ENCODE measurements at places on chromosomes 16 and 17.

DNA sequence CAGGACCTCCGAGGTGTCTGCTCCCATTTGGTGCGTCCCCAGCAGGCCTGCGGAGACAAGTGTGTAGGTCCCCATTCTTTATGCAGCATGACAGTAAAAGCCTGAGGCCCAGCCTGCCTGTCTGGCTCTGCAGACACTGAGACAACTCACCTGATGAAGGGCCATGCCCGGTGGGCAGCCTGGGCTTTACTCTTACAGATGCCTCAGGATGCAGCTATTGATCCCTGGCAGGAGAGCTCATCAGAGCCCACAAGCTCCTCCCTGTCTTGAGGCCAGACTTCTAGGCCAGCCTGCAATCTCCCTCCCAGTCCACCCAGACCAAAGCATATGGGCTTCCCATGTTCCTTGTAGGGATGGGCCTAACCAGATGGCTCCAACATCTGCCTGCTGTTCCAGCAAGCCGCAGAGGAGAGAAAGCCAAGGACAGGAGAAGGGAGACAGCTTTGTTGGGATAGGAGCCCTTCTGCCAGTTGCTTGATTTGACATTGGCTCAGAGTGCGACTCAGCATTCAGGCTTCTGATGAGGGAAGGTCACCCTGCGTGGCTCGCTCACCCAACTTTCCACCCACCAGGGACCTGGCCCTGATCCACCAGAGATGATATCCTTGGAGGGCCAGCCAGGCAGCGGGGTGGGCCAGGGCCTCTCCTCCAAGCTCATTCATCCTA, 87.5 kb downstream of the SOCS1 start:
- DNase-seq = no peak

DNA sequence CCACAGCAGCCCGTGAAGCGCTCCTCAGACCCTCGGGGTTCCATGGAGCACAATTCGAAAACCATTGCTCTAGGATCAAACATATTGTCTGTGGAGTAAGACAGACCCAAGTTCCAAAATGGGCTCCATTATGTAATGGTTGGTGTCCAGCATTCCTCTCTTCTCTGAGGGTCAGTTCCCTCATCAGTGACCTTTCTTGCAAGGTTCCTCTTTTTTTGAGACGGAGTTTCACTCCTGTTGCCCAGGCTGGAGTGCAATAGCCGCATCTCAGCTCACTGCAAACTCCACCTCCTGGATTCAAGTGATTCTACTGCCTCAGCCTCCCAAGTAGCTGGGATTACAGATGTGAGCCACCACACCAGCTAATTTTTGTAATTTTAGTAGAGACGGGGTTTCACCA, 28.4 kb downstream of the PLXDC1 start:
- DNase-seq = no peak

GRCh38 chr17:82907797-82908542, 68.1 kb upstream of the ZNF750 start:
- DNase-seq = no peak

DNA sequence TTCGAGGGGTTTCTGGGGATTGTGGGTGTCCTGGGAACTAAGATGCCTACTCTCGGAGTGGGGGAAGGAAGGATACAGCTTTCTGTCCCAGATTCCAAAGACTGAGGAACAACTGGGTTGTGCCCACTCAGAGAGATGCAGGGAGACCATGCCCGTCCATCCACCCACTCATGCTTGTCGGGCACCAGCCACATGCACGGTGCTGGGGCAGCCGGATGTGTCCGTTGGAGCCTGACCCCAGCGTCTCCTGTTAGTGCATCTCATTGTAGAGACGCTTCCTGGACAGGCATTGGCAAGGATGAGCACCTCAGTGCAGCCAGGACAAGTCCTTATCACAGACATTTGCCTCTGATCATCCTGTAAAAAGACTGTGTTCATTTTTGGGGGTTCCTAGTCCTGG, 58.1 kb downstream of the METRNL start:
- DNase-seq = no peak

DNA sequence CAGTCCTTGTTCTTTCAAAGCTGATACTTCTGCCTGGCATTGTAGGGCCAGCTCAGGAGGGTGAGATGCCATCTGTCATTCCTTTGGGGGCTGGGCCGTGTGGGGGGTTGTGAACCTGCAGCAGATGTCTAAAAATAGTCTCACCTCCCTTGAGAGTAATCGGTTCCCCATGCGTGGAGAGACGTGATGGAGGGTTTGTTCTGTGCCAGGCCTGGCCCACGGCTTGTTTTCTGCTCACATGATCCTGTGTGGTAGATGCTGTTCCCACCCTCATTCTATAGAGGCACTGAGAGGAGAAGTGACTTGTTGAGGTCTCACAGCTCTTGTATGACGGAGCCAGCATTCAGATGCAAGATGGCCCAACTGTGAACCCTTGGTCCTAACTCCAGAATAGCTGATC, 4.6 kb downstream of the IRF8 start:
- peak; percentile 76 for DNase-seq

DNA sequence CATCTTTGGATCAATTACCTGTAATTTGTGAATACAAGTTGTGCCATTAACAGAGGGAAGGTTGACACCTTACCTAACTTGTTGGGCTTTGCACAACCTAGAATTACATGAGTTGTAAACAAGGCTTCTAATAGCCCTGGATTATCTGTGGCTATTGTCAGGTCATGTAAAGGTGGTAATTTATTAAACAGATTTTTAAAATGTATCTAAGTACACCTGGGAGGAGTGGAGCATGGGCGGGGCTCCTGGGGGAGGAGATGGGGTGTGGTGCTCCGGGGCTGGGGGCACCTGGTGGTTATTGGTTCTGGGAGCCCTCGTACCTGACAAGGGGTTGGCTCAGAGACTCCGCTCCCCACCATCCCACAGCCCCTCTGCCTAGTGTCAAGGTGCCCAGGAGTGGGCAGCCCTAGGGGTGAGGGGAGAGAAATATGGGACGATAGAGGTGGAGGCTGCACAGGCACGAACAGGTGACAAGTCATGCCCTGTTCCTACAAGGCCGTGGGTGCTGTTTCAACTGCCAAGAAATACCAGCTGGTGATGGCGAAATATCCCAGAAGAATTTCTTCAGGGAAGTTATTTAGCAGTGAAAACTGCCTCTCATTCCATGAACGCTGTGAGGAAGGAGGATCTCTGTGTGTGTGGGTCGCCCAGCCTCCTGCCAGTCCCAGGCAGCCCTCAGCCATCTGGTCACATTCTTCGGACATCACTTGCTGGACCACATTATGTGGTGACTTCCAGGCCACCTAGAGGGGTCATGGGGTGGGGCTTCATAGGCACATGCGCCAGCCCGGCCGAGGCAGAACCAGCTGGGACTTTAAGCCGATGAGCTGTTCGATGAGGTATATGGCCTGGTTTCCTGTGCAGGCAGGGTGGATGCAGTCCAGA, 55.5 kb upstream of the IRX3 start:
- DNase-seq = no peak

DNA sequence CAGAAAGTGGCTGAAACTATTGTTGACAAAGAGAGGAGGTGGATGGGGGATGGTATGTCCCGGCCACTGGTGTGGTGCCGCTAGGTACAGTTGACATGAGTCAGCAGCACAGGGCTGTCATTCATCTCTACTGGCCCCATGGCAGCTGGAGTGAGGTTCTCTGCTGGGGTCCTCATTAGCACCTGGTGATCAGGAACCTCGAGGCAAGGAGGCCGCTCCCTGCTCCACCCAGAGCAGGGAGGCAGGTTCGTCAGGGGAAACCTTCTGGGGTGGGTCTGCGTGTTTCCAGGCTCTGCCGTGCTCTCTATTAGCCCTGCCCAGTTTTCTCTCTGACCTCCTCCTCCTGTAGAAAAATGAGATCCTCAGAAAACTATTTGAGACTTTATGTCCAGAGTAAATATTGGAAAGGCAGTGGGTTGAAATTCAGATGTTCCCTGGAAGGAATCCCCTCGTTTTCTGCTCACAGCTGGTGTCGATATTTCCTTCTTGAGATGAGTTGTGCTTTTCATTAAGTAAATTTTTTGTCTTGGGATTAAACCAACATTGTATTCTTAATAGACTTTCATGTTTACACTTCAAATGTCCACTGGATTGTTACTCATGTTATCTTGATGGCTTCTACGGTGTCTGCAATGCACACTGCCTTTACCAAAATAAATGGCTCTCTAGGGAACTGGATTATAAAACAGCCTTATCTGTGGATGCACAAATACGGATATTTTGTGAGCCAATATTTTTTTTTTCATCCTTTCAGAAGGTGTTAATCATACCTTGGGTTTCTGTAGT, 7.1 kb downstream of the NTN1 start:
- DNase-seq = no peak

- no peak for DNase-seq
These were observed 24.4 kb downstream of the DHRS7C start for GRCh38 chr17:9766970-9767369.

- no peak for DNase-seq
These were observed 78.4 kb upstream of the MED9 start for GRCh38 chr17:17398188-17398942.

- no peak for DNase-seq
These were observed 28.7 kb upstream of the GRIN2A start for GRCh38 chr16:10210944-10211343.

DNA sequence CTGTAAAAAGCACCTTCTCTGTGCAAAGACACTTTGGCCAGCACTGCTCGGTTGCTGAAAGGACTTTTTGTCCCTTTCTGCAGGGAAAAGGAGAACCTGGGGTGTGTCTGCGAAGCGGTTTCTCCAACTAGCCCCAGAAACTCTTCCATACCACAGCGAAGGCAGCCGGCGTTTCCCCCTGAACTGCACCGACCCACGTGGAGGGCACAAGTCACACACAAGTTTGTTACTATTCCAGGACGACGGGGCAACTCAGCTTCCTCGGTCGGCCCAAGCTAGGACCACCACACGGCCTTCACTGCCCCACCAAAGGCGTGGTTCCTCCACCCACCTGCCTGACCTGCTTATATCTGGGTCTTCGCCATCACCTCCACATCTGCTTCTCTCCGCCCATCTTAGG, 1.9 kb downstream of the RTN4RL1 start:
- DNase-seq = no peak

- no peak for DNase-seq
These were observed 6.4 kb upstream of the PRR14 start for GRCh38 chr16:30644334-30644830.

DNA sequence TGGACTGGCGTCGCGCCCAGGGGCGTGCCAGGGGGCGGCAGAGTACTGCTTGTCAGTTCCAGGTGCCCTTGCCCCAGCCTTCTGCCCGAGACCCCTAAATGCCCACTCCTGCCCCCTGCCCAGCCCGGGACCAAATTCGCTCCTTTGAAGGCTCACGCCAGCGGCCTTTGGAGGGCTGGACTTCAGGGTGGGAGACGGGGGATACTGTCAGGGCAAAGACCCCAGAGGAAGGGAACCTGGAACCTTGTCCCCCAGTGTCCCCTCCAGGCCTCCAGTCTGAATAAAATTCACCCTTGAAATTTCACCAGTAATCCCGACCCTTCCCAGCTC, 737 bp downstream of the OTOP3 start:
- no peak for DNase-seq

GRCh38 chr17:33435721-33436301, 142.7 kb upstream of the ASIC2 start:
- no peak for DNase-seq

GRCh38 chr17:36542755-36543154, 2.0 kb upstream of the GGNBP2 start:
- no peak for DNase-seq

- no peak for DNase-seq
These were observed 540 bp upstream of the ACLY start for GRCh38 chr17:41919165-41919817.

DNA sequence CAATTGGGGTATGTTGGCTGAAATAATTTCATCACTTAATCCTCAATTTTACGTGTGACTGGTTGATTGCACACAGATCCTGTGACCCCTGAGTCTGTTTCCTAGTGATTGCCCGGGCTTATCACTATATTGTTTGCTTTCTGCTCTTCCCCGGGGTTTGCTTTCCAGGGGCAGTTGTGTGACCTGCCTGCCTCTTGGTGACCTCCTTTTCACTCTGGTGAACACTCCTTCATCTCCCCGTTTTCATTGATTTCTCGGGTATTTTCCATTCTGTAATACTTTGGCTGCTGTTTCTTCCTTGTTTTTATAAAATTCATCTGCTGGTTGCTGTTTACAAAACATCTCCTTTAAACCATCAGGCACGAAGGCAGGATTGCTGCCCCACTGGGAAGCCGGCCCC, 36.0 kb downstream of the NTN1 start:
- DNase-seq = no peak

DNA sequence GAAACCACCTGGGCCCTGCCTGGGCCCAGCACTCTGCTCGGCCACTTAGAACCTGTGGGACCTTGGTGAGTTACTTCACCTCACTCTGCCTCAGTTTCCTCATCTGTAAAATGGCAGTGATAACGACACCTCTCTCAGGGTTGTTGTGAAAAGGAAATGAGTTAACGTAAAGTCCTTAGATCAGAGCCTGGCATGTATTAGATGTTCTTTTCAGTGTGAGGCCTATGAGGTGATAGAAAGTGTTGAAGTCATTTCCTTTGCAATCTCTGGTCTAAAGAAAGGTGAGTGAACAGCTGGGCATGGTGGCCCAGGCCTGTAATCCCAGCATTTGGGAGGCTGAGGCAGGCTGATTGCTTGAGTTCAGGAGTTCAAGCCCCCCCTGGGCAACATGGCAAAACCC, 51.7 kb upstream of the LGALS9 start:
- DNase-seq = no peak
